HuH-7 (cell line): ENCODE measurements at places on chromosomes 6 and 20.

DNA sequence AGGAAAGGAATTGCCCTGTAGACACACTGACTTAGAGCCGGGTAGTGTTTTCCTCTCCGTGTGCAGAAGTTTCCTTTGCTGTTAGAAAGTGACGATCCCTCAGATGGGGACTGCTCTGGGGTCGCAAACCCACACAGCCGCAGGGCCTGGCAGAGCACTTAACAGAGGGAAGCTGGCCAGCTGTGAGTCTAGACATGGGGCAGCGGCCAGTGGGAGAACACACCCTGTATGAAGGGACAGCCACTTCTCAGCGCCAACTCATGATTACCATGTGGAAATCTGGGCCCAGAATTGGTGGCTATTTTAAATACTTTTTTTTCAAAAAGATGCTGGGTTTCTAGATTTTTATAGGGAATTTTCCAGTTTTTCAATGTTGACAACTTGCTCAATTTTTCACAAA, 39.4 kb downstream of the SLC9A8 start:
- DNase-seq: no peak

DNA sequence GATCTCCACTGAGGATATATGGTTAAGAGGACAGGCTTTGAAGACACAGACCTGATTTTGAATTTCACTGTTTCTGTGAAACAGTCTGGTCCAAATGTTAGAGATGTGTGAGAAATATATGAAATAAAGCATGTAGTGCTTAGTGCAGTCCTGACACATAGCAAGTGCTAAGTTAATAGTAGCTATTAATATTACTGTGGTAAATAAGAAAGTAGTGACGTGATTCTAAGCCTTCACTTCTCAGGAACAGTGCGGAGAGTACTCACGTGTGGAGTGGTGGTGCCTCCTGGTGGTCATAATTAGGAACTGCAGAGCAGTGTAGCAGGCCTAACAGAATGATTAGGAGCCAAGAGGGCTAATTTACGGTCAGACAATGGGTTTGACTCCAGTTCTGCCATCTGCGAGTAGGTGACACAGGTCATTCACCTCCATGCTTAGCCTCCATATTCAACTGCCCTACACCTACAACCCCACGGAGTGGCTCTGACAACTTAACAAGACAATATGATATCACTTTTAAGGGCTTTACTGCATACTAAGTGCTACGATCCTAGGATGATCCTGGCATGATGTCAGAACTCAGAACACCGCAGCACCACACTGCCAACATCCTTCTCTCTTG, 106.2 kb downstream of the JPH2 start:
- DNase-seq: peak; percentile 84

DNA sequence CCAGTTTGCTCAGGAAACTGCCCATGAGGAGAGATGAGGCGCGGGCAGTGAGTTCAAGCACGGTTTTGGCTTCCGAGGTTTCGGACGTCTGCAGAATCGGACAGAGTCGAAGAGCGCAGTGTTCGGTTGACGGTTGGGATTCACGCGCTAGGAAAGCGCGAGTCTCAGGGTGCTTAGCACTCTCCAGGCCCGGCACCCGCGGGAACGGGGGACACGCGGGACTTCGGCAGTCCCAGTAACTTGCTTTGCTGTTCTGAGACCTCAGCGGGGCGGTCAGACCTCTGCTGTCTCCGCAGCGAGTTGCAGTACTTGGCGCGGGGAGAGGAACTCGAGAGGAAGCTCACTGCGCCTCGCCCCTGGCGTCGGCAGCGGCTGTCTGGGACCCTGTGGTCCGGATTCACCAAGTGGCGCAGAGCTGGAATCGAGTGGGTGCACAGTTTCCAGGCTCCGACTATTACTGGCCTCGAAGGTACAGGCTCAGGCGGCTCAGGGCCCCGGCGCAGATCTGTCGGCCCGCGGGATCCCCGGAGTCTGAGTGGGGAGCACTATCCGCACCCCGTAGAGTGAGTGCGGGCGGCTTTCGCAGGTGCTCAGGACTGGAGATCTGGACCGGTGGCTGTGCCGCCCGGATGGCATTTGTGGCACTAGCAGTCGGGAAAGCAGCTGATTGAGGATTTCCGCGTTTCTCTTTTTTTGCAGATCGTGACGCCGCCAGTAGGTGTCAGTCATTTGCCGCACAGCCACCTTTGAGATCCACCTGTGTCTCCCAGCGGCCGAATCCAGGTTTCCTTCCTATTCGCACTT, at the start of gene POM121L2:
POM121L2 (minus strand) TSS at position 128 of the 804 bp plus-strand sequence; CDS start at position 25, 103 bp downstream.
- peak; percentile 58 for DNase-seq

GRCh38 chr20:986733-987355, 15.3 kb downstream of the RSPO4 start:
- no peak for DNase-seq

GRCh38 chr6:44190715-44191114, 26.0 kb upstream of the MYMX start:
- no peak for DNase-seq

DNA sequence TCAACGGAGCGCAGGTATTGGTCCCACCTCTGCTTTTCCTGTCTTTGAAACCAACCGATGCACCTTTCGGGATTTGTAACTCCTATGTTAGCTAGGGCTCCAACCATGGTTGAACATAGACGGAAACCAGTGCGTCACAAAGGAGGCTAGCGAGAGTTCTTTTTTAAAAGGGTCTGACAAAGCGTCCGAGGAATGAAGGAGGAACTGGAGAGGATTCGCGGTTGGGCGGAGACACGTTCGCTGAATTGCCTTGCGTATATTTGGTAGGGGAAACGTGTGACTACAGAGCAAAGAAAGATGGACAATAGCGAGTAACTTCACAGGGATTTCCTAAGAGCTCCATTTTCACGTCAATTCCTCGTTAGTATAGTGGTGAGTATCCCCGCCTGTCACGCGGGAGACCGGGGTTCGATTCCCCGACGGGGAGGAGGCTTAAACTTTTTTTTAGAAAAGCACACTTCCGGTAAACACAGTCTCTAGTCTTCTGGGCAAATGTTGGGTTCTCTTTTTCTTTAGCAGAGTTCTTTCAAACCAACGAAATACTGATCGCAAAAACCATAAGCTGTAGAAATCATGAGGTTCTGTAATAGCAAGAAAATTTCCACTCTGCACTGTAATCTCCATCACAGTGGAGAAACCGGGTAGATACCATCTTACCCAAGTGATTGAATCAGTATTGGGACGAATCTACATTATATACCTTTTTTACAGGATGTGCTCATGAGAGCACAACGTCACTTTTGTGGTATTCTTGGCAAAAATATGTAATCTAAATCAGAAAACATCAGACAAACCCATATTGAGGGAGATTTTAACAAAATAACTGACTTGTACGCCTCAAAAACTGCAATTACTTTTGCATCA, 6.6 kb upstream of the ZNF184 start:
- peak; percentile 46 for DNase-seq

DNA sequence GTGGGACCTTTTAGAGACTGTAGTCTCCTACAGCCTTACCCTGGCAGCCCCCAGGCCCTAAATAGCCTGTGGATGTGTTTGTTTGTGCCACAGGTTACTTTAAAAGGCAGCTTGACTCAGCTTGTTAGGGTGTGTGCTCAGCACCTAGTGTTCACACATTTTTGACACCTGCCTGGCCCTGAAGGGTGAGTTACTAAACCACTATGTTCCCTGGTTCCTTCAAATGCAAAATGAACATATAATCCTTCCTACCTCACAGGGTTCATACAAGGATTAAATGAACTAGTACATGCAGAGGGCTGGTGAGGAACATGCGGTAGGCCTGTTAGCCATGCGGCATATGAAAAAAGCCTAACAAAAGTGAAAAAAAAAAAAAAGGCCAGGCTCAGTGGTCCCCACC, 14.9 kb upstream of the TFAP2C start:
- DNase-seq: no peak

DNA sequence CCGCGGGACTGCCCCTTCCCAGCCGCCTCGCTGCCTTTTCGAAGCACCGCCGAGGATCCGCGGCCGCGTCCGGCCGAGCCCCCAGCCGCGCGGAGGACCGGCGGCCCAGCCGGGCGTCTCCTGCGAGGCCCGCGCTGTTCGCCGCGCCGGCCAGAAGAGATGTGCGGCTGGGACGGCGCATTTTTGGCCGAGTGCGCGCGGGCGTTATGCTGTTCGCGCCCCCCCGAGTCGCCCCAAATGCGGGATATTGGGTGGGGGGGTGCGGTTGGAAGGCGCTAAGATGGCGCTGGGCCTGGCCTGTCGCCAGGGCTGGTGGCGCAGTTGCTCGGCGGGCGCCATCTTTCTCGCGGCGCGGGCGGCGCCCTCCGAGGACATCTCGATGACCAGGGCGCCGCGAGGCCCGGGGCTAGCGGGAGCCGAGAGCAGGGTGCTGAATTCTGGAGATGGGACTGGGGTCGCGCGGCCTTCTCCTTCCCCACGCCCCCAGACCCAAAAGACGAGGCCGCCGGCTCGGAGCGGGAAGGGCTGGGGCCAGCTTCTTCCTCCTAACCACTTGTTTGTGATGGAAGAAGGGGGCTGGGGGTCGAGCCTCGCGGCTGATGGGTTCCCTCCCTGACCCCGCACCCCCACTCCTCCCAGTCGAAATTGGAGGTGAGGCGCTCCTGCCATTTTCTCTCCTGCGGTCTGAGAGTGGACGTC, 1.5 kb downstream of the BICRAL start:
- DNase-seq: peak; percentile 42

DNA sequence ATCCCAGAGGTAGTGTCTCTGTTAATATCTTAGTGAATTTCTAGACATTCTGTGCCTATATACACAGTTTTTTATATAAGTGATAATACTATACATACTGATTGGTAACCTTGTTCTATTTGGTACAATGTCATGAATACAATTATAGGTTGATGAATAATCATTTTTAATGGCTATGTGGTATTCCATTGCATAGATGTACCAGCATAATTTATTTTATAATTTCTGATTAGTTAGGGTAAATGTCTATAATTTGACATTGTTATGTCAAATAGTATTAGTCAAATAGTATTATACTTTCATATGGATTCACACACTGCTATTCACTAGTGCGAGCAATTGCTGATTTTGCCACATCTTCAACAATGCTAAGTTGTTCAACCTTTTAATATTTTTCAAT, 110.8 kb upstream of the SCGN start:
- no peak for DNase-seq

DNA sequence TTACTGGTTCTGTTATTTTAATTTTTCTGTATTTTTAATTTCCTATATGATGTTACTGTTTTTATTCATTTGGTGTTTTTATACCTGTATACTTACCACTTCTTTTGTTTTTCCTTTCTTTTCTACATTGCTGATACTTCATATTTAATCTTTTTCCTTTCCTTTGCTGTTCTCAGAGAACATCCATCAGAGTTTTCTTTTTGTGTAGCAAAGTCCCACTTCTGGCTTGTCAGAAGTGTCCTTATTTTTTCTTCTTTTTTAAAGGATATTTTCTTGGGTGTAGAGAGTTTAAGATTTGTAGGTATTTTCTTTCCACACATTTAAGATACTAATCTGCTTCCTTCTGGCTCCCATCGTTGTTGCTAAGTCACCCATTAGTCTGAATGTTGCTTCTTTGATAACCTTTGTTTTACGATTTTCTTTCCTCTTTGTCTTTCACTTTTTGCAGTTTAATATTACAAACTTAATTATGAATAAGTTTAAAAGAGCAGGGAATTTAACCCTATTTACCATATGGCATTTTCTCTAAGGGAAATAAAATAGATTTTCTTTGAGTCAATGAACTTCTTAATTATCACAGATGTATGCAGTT, 18.5 kb downstream of the CD2AP start:
- no peak for DNase-seq

DNA sequence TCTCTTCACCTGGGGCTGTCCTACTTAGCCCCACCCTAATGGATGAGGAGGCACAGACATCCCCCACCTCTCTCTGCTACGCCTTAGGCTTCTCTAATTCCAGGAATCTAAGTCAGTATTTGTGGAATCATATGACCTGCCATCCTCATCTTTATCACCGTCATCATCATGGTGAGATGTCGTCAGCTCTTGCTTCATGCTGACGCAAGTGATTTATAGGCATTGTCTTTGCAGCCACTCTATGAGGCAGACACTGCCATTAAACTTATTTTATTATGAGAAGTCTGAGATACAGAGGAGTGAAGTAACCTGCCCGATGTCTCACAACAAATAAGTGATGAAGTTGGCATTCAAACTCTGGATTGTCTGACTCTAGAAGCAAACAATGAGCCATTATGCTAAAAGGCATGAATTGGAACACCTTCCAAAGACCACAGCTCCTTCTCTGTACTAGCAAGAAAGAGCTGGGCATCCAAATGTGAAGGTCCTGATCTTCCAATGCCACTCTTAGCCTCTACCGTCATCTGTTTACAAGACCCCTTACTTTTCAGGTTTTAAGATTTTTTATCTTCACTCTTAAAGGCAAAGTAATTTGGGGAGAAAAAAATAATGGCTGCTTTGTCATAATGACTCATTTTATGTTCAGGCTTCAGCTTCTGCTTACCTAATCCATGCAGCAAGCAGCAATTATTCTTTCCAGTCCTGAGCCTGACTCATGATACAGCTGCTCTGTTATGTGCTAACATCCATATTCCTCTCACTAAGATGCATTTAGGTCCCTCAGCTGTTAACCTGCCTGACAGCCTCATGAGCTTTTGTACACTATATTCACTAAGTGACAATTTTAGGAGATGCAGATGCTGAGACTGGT, 113.7 kb upstream of the BCLAF1 start:
- no peak for DNase-seq

DNA sequence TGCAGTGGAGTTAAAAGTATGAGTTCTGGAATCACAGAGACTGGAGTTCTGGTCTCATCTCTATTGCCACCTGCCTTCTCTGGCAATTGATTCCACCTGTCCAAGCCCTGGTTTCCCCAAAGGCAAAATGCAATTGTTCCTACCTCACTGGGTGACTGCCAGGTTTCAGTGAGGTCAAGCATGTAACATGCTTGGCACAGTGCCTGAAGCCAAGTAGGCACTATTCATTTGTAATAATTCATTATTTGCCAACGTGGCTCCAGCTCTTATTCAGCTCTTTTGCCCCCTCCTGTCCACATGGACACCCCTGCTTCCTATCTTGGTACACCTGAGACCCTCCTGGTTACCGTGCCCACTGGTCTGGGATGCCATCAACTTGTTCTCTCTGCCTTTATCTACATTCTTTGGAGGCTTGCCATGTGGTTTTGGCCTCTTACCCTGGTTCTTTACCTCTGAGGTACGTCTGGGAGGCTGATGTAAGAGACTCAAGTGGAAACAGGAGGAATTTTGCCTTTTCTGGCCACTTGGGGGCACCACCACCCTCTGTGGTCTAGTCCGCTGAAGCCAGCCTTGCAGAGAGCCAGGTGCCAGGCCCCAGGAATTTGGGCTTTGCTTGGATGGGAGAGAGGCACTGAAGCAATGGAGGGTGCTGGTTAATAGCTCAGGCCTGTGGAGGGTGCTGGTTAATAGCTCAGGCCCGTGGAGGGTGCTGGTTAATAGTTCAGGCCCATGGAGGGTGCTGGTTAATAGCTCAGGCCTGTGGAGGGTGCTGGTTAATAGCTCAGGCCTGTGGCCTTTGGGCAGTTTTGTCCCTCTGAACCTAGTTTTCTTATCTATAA, 1.7 kb downstream of the KCNK15 start:
- peak; percentile 88 for DNase-seq
